ENCODE measurements at places on chromosomes 11 and 22.

GRCh38 chr11:64124147-64124546 lies 41.8 kb downstream of the MACROD1 start:
- no peak for DNase-seq

DNA sequence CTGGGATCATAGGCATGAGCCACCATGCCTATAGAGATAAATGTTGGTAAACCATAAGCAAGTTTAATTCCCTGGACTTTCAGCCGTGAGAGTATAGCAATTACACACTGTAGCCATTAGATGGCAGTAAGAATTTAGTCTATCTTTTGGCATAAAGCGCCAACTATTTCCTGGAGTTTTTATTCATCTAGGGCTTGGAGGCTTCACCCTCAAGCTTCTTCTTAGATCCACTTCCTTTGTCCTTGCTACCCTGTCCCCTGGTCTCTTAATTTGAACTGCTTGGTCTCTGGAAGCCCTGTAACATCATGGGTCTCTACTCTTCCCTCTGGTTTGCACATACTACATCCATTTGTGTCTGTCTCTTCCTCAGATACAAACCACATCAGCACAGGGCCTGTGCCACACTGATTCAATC lies 38.2 kb downstream of the OR10A6 start:
- DNase-seq = no peak

DNA sequence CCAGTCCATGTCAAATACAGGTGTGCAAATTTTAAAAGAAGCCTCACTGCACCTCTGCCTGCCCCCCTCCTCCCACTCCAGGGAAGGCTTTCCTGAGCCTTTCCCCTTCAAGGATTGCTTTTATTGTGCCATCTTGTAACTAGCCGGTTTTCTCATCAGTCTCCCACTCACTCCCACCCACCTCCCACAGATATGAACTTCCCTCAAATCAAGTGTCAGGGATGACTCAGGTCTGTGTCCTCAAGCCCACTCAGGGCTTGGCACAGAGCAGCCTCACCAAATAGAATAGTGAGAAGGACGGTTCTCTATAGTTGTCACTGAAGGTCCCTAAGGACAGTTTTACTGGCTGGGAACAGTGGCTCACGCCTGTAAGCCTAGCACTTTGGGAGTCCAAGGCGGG lies 43.0 kb downstream of the THAP12 start:
- DNase-seq = no peak

DNA sequence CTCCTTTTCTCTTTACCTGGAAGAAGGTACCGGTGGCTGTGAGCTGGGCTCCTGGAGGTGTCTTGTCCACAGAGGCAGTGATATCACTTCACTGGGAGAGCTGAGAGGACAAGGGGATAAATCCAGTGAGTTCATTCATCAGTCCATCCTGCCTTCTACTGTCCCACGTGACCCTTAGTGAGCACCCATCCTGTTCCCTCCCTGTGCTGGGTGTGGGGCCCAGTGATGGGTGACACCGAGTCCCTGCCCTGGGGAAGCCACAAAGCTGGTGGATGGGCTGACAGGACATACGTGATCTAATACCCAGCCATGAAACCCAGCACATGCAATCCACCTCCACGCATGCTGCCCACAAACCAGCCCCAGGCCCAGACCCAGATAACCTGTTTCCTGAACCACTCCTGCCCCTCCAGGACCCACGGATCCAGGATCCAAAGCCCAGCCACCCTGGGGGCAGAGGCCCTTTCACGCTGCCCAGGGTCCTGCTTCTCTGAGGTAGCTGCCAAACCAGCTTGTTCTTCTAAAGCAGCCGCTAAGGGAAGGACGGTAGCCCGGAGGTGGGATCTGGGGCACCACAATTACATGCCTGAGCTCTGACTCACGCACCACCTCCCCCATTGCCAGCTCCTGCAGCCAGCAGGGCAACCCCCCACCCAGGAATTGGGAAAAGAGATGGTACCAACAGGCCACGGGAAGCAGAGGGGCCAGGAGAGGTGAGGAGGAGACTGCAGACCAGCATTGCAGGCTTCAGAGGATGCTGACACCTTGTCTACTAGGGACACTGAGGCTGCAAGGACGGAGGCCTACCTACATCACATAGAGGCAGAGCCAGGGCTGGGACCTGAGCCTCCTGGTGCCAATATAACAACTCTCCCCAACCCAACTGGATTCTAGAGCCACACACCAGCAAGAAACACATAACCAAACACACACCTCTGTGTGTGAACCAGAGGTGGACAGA lies 35.2 kb downstream of the GDPD5 start:
- no peak for DNase-seq

GRCh38 chr11:101445761-101446160 lies 138.0 kb downstream of the TRPC6 start:
- DNase-seq = no peak

DNA sequence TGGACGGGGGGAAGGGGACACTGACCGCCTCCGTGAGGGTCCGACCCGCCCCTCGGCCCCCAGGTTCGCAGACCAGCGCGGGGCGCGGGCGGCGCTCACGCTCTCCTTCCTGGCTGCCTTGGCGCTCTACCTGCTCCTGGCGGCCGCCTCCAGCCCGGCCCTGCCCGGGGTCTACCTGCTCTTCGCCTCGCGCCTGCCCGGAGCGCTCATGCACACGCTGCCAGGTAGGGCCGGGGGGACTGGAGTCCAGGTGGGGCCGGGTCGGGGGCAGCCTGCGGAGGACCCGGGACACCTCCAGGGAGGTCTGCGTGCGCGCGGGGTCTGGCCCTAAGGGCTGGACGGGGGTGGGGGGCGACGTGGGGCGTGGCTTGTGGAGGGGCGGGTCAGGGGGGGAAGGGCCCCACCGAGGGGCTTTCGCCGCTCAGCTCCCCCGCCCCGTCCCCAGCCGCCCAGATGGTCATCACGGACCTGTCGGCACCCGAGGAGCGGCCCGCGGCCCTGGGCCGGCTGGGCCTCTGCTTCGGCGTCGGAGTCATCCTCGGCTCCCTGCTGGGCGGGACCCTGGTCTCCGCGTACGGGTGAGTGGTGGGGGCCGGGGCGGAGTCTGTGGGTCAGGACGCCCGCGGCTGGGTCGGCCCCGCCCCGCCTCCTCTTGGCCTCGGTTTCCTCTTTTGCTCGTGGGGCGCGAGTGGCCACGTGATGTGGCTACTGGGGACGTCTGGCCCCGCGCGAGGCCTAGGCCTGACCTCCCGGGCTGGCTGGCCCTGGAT lies 19.9 kb downstream of the PHLDA2 start:
- DNase-seq = no peak

- no peak for DNase-seq
Measured at GRCh38 chr11:130629039-130629438, 180.6 kb downstream of the ADAMTS15 start.

GRCh38 chr11:76850815-76851214 lies 9.9 kb upstream of the ACER3 start:
- DNase-seq = no peak

DNA sequence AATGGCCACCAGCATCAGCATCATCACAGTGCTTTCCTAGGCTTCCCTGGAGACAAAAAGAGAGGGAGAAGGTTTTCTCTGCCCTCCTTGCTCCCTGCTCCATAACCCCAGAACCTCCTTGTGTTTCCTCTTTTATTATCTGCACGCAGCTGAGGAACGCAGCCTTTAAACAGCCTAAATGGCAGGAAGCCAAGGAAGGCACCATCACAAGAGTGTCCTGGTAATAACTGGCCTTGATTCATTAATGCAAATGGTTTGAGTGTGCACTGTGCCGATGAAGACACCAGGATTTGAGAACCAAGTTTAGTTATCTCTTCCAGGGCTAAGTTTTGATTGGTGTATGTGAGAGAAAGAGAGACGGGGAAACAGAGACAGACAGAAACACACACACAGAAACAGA lies 29.4 kb upstream of the DRD2 start:
- DNase-seq = no peak

DNA sequence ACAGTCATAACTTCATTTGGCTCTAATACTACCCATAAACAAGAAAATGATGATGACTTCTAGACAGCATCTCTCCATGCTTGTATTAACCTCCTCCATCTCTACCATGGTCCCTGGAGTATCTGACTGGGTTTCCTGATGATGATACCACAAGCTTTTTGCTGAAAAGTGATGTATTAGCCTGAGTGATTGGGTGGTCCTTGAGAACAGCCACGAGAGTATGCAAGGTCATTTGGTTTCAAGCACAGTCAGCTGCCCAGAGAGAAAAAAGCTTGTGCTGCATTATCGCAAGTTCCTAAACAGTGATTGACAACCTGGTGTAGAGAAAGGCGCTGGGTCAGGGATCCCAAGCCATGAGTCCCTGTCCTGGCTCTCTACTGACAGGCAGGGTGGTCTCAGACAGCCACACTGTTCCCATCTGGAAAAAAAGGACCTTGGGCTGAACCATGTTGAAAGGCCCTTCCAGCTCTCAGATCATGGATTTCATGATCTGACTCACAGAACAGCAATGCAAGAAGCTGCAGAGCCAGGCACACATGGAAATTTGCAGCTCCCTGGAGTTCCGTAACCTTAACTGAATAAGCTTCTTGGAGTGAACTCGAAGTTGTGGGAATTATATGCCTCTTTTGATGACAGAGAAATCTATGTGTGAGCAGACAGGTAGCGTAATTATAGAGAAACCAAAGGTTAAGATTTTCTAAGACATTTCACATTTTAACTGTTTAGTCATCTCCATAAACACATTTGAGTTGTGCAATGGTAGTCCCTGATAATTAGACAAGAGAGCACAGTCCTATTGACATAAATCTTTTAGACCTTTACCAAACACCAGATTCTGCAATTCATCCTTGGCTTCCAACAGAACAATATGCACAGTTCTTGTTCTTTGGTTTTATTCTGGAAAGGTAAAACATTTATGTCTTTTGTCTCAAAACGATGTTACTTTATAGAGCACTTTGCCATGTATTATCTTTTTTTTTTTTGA lies 54.1 kb upstream of the UBASH3B start:
- no peak for DNase-seq

GRCh38 chr11:29773656-29774264 lies 243.1 kb downstream of the KCNA4 start:
- DNase-seq = no peak

- DNase-seq = no peak
Measured at GRCh38 chr11:66920978-66921784, 37.0 kb downstream of the PC start.

GRCh38 chr11:72326151-72326848 lies 82.3 kb upstream of the PHOX2A start:
- peak; percentile 40 for DNase-seq

DNA sequence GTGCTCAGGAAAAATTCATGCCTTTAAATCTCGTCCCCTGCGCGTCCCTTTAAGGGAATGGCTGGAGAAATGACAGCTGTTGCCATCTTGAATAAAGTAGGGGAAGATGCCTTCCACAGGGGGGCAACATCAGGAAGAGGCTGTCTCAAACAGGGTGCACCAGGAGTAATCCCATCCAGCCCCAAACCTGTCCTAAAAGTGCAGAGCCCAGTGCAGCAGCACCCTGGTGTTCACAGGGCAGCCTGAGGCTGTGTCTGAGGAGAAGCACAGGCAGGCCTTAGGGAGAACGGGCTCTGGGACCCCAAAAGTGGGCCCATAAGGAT lies 10.8 kb upstream of the C11orf96 start:
- DNase-seq = no peak

Measured in thymus (tissue), 14 donors.